ENCODE measurements at places on chromosomes 2 and 18. TPM values are rescaled to one million over a fixed set of nuclear protein-coding genes. Genes with fewer than 3 reads are reported as not detected.

MROH2A gene
- total RNA-seq = not detected

ZAP70 gene
- 11.2 TPM for total RNA-seq

TMEM17 gene
- 3.1 TPM for total RNA-seq

ZNF804A gene
- 0.27 TPM for total RNA-seq

KYNU gene
- 2.1 TPM for total RNA-seq

CHRNG gene
- total RNA-seq = not detected

PSMA8 gene
- total RNA-seq = not detected

RHOB gene
- total RNA-seq = 242 TPM

YIPF4 gene
- 17.1 TPM for total RNA-seq

GALNT3 gene
- 1.6 TPM for total RNA-seq

UGT1A5 gene
- total RNA-seq = not detected

INHBB gene
- total RNA-seq = 0.35 TPM

SLC16A14 gene
- total RNA-seq = 3.2 TPM

PCARE gene
- total RNA-seq = not detected

HOXD4 gene
- total RNA-seq = 6.8 TPM

CARF gene
- 5.0 TPM for total RNA-seq

NCKAP1 gene
- total RNA-seq = 116 TPM

Measured in uterus (tissue), 4 donors.